Lower lobe of right lung (tissue), 2 donors: ENCODE measurements at places on chromosomes 13 and 19.

- no peak for DNase-seq
Measured at GRCh38 chr13:31111136-31111535, 50.6 kb downstream of the HSPH1 start.

DNA sequence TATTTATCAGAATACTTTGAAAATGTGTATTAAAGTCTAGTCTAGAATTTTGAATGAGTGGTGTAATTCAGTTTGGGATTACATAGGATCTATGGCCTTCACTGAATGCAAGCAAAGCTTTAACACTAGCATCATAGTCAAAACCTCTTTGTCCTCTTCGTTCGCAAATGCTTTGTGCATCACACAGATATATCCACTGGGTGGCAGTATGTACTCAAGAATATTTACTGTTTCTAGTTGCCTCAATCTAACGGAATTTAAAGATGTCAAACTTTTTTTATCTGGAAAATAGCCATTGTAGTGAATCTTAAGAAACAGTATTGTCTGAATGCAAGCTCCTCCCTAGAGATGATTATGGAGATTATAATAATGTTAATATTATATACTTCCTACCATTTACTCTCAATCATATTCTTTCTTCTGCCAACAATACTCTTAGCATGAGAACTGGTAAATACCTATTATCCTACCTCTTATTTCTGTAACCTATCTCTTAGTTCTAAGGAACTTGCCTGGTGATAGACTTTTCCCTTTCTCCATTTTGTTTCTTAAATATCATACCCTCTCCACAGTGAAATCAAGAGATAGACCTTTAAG lies 25.8 kb downstream of the LACC1 start:
- no peak for DNase-seq

DNA sequence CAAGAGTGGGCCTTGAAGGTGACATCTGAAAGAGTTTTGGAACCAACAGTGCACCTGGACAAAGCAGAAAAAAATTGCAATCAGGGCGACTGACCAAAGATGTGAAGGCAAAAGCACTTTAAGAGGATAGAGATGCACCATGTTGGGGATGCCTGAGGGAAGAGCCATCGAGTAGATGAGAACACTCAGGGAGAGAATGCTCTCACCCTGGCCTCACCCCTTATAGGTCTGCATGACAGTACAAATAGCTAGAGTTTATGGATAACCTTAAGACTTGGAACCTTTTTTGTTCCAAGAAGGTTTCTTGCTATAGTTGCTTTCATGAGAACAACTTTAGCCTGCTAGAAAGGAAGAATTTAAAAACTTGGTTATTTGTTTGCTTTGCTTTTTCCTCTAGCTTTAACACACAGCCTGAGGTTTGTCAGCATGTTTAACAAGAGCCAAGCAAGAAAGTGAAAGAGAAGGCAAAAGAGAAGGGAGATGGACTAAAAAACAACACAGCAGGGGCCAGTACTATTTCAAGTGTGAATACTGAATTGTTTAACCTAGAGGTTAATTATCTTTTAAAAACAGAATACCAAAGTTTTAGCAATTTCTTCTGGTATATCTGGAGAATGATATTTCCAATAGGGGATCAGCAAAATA lies 418.9 kb downstream of the DIAPH3 start:
- no peak for DNase-seq

- no peak for DNase-seq
Measured at GRCh38 chr13:111252446-111253364, 67.7 kb upstream of the TEX29 start.

GRCh38 chr19:52992109-52993004 lies 21.4 kb upstream of the ERVV-1 start:
- DNase-seq = no peak

GRCh38 chr13:97124915-97125809 lies 97.0 kb upstream of the MBNL2 start:
- no peak for DNase-seq

DNA sequence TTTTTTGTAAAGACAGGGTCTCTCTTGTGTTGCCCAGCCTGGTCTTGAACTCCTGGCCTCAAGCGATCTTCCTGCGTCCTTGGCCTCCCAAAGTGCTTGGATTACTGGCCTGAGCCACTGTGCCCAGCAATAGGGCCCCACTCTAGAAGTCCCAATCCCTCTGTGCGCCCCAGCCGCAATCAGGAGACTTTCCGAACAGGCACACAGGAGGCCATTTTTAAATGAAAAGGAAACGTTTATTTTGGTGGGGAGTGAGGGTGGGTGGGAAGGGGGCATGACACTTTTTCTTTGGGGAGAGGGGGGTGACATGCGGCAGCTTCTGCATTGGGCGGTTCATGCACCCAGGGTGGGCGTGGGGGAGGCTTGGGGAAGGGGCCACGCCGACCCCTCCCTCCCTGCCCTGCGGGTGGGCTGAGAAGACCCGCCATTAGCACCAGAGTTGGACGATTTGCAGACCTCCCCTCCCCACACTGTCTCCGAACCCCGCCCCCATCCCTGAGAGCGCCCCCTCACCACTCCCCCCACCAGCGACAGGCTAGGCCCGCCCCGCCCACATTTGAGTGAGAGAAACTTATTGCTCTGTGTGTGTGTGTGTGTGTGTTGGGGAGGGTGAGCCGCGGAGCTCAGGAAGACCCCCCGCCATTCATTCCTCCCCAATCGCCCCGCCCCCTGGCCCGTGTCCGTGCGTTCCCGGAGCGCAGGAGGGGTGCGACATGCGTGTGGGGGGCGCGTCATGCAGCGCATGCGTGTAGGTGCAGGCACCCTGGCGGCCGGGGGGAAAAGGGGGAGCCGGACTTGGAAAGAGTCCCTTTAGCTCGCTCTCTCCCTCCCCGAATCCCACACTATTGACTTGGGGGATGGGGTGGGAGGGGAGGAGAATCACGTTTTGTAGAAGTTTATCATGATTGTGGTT lies 17.2 kb downstream of the KCNC3 start:
- DNase-seq = no peak

DNA sequence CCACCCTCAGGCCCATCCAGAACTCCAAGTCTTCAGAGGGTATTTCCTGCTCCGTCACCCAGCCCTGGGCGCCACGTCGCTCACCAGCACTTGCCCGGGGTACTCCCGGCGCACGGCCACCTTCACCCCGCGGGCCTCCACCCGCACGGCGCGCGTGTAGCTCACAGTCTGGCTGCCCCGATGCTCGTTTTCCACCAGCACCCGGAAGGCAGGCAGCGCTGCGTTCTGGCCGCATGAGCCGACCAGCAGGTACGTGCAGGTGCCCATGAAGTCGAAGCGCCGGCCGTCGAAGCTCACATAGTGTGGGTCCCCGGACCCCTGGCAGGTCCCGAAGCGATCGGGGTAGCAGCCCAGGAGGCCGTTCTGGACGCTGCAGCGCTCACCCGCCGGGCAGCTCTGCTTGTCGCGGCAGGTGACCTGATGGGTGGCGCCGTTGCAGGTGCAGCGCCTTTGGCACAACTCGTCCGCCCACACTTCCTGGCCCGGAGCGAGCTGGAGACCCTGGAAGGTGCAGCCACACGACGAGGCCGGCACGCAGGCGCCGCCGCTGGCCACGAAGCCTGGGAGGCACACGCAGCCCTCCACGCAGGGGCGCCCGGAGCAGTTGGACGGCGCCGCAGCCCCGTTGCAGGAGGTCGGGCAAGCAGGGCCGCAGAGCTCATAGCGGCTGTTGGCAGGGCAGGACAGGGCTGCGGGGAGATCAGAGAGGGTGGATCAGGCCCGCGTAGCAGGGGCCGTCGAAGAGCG lies 19.2 kb downstream of the FCGBP start:
- no peak for DNase-seq

GRCh38 chr19:49425922-49426592 lies 869 bp downstream of the GFY start:
- DNase-seq = no peak

GRCh38 chr13:108056278-108056677 lies 159.1 kb downstream of the LIG4 start:
- no peak for DNase-seq

GRCh38 chr19:49690079-49690655 lies 749 bp upstream of the CPT1C start:
- no peak for DNase-seq

DNA sequence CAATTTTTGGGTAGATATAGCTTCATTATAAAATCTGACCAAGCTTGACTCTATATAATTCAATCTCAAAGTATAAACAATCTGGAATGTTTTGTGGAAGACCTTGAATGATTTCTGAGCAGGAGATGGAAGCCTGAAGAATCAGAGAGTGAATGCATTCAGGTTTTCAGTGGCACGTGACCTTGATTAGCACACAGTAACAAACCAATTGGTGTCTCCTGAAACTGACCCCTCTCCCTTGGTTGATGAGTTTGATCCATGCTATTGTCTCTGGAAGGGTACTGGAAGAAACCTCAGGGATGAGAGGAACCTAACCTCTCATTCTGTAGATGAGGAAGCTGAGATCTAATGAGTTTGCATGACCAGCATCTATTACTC lies 39.6 kb downstream of the PCDH8 start:
- no peak for DNase-seq

GRCh38 chr19:5711713-5712161 lies 8.2 kb downstream of the LONP1 start:
- no peak for DNase-seq

- no peak for DNase-seq
Measured at GRCh38 chr13:75645141-75645540, 9.0 kb downstream of the LMO7 start.

- no peak for DNase-seq
Measured at GRCh38 chr13:59494151-59494550, 669.6 kb downstream of the DIAPH3 start.

DNA sequence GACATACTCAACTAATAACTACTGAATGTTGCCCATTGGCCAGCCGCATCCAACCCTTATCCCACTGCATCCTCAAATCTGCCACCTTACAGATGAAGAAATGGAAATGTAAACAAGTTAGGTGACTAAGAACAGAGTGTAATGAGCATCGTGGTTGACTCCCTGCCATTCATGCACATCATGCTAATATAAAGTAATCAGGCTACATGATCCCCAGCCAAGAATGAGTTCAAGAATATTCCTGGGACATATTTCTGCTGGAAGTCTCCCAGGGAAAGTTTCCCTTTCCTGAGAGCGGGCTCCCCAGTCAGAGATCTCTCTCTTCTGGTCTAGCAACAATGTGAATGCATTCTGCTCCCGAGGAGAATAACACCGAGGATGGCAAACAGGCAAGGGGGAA lies 55.9 kb upstream of the SERP2 start:
- DNase-seq = no peak

DNA sequence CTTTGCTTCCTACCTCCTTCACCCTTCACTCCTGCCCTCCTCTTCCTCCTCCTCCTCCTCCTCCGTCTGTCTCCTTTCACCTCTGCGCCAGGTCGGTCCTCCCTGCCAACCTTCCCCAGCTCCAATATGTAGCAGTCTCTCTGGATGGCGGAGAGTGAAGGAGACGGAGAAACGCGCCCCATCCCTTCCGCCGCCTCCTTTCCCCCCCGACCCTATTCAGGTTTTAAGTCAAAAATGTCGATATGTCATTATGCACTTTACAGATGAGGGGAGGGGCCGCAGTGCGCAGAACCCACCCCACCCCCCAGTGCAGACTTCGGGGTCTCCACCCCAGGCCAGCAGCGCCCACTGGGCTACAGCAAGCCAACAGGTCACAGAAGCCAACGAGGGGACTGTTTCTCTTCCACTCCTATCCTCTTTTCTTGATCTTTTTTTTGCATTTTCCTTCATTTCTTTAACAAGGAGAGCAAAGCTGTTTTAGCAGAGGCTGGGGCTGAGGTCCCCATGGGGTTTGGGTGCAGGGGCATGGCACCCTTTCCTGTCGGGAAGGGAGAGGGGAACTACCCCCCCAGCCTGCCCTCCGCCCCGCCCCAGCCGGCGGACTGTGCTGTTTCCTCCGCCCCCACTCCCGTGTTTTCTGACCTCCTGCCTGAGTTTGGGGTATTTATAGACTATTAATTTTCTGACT lies 9.2 kb downstream of the MIDN start:
- no peak for DNase-seq

DNA sequence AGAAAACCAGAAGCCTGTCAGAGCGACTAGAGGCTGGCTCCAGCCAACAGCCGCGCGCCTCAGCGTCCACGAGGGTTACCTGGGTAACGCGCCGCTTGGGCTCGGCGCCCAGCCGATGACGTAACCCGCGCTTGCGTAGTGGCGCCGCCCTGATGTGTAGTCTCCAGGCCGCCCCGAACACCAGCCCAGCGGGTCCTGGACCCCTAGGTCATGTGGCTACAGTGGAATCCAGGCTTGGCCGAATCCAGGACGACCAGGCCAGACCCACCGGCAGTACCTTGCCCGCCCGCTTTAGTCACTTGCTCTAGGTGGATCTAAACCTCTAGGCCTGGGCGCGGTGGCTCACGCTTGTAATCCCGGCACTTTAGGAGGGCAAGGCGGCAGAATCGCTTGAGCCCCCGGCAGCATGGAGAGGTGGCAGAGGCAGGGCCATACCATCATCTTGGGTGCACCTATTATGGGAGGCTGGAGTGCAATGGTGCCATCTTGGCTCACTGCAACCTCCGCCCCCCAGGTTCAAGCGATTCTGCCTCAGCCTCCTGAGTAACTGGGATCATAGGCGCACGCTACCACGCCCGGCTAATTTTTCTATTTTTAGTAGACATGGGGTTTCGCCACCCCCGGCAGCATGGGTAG lies 7.2 kb upstream of the ZNF606 start:
- DNase-seq = peak; percentile 66

DNA sequence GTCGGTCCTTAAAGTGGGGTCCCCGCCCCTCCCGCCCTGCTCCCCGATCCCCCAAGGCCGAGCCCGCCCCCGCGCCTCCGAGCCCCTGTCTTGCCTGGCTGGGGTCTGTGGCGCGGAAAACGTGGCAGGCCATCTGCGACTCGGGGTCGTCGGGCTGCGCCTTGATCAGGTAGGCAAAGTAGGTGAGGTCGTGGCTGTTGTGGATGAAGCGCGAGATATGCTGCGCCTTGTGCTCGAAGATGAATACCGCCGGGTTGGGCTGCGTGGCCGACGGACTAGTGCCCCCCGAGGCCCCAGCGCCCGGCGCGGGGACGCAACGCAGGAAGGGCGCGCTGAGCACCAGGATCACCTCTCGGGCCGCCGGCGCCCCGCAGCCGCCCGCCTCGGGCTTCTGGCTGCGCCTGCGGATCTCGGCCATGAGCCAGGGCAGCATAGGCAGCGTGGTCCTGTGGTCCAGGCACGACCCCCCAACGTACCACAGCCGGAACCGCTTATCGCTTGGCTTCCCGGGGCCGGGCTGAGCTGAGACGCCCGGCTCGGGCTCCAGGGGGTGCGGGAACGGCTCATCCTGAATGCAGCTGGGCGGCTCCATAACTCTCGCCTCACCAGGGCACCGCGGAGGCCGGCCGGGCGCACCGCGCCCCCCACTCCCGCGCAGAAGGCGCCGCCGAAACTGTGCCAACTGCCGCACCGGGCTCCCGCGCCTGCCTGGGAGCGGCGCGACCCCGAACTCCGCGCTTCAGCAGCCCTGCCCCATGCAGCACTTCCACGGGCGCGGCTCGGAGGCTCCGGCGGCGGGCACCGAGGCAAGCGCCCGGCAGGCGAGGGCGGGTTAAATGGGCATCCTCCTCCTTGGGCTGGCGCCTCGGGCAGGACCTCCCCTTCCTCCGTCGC lies 546 bp downstream of the TBC1D4 start:
- DNase-seq = peak; percentile 58

GRCh38 chr19:12000152-12000981 lies 35.1 kb downstream of the ZNF433 start:
- DNase-seq = no peak

GRCh38 chr13:29526741-29527140 lies 68.7 kb downstream of the SLC7A1 start:
- no peak for DNase-seq
